Suppressor macrophage (primary cell): ENCODE measurements at places on chromosomes 1 and 21.
A peak's percentile ranks its signal among the peaks of the same experiment; 100 is the strongest.

DNA sequence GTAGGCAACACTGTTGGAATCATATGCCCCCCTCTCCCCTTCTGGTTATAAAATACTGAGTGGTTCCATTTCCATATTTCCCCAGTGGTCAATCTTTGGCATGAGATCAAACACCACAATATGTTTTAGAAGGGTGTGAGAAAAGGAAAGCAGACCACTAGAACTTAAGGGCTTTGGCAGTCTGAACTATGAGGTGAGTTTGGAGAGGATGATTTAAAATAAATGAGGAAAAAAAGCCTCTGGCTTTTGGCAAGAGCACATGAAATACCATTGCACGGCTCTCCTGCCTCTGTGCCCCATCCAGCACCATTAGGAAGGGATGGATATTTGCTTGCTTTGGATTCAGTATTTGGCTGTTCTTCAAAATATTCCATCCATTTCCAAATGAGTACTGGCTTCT lies 339.5 kb upstream of the C1orf87 start:
- DNase-seq: no peak

- DNase-seq: no peak
These were observed 14.8 kb upstream of the DIP2A start for GRCh38 chr21:46443910-46444309.

DNA sequence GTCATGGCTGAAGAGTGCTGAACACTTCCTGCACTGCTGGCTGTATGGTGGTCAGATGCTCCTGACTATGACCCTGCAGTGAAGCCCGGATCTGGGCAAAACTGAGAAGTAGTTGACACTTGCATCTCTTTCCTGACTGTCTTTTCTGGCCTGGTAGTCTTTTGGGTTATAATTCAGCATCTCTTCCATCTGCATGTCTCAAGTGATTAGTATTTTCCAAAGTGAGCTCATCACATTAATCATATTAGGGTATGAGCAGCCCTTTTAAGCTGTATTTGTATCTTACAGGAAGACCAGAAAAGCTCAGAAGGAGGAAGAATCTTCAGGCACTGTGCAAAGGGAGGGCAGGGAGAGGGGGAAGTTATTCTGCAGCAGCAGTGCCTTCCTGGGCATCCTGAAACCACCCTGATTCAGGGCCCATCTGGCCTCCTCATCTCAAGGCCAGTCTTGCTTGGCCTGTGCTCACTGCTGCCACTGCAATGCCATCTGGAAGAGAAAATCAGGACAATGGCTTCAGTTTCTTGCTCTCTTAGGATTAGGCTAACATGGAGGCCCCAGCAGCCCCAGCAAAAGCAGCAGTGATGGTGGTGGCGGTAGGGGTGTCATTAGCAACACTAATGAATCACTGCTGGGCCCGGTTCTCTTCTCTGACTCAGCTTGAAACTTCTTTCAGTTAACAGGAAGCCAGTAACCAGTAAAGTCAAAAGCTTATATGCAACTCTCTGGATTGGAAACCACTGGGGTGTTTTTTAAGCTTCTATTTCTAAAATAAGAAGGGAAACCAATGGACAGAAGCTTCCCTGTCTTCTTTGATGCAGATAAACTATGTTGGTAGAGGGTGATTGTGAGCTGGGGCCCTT lies 63.3 kb upstream of the WDR26 start:
- peak; percentile 81 for DNase-seq

DNA sequence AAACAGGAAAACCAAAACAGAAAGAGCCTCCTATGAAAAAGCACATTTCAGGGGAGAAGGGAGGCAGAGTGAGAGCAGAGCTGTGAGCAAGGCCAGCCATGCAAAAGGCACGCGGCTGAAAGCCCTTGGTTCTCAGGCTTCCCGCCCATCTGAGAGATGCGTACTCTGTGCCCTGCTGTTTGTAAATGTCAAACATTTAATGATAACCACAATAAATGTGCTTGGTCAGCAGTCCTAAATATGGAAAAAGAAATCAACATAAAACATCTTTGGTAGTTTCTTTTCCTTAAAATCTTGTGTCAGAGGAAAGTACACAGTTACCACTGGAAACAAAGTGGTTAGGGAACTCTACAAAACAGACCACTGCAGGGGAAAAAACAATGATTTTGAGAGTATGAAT lies 283.1 kb downstream of the DSCAM start:
- no peak for DNase-seq

DNA sequence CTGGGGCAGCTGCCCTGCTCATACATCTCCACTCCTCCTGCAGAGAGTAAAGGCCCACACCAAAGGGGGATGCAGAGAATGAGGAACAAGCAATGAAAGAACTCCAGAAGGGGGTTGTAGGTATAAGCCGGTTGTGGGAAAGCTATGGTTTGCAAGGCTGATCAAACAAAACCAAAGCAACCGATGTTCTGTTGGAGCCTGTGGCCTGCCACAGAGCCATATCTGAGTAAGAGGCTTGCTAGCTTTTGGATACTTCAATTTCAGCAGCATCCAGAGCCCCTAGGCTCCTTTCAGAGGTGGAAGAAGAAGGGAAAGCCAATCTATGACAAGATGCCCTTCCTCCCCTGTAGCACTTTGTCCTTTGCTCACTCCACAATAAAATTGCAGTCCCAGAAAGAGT lies 163.2 kb downstream of the RRAGC start:
- no peak for DNase-seq

- peak; percentile 2 for DNase-seq
These were observed 53.0 kb downstream of the HMCN1 start for GRCh38 chr1:185787238-185787637.

DNA sequence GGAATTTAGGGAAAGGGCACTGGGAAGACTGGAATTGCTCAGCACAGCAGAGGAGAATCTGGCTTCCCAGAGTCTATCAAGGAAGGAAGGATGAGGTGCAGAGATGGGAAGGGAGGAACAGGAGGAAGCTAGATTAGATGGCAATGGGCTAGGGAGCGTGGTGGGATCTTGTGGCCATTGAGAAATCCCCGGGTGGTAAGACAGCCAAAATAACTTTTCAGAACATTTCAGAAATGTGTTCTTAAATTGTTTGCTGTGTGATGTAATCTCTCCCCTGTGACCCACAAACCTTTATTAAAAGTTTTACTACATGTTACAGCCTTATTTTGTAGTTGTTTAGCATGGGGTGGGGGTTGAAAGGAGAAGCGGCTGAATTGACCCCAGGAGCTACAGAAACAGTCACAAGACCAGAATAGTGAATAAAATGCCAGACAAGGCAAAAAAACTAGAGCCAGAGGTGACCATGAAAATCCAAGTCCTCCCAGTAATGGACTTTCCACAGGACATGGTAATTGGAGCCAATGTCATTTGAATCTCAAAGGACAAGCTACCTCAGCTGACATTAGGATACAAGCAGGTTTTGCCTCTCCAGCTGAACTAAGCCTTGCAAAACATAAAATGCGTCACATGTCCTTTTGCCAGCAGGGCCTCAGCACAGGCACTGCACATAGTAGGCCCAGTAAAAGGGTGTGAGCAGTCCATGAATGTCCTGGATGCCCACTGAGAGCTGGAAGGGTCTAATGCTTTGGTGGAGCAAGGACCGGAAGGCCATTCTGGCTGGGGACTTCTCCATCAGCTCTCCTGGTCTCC lies 980 bp upstream of the AHCYL1 start:
- no peak for DNase-seq

- DNase-seq: no peak
These were observed 59.3 kb upstream of the LHX8 start for GRCh38 chr1:75074831-75075395.

- DNase-seq: no peak
These were observed 17.0 kb upstream of the ANGEL2 start for GRCh38 chr1:213032651-213033050.

DNA sequence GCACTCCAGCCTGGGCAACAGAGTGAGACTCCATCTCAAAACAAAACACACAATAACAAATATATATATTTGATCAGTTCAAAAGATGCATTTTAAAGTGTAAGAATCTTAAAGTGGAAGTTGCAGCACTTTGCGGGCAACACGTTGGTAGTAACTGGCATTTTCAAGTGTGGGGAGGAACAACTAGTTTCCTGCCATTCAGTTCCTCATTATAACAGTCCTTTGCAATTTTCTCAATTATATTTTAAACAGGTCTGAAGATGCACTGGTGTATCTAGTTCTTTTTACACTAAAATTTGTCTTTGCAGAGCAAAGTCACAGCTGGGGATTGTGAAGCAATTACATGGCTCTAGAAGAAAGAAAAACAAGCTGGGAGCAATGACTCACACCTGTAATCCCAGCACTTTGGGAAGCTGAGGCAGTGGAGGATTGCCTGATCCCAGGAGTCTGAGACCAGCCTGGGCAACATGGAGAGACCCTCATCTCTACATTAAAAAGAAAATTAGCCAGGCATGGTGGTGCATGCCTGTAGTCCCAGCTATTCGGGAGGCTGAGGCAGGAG lies 25.3 kb downstream of the RRAGC start:
- peak; percentile 62 for DNase-seq

DNA sequence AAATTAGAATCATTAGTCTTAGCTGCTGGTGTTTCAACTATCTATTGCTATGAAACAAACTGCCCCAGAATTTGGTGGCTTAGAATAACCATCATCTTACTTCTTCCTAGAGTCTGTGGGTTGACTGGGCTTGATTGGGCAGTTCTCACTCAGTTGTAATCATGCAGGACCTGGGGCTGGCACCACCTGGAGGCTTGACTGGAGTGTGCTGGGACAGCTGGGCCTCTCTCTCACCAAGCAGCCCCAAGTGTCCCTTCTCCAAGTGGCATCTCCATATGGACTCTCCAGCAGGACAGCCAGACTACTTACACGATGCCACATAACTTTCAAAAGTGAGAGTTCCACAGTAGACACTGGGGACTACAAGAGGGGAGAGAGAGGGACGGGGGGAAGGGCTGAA lies 140.3 kb upstream of the ATP1B1 start:
- DNase-seq: no peak

DNA sequence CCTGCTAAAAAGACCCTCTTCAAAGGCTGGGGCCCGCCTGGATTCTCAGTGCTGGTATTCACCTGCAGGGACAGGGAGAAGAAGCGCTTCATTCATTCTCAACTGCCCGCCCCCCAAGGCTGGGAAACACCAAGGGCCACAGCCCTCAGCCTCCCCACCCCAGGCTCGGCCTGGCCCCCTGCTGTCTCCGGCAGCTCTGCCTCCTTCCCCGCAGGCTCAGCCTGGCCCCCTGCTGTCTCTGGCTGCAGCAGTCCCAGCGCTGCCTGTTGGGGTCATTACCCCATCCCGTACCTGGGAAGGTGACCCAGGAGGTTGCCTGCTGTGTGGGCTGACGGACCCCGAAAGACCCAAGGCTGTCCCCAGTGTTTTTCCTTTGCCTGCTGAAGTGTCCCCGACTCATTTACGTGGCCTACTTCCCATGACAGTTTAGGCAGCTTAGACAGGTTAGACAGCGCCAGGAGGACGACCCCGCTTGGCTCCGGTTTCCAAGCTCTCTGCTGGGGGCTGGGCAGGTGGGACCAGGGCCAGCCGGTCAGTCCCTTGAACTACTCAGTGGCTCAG lies 22.9 kb upstream of the CLSTN1 start:
- no peak for DNase-seq

DNA sequence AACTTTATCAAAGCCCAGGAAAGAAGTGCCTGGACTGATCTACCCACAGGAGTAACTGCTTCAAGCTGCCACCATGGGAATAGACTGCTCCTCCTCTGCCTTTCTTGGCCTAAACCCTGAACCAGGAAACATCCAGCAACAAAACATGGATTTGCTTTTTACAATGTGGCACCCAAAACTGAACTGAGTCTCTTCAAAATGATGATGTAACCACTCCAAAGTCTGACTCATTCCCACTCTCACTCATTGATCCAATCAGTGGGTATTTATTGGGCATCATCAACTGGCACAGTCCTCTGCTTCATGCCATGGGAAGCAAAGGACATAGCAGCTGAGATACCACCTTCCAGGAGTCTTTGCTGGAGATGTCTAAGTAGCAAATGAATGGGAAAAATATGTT lies 23.5 kb downstream of the CYP4A22 start:
- DNase-seq: no peak

DNA sequence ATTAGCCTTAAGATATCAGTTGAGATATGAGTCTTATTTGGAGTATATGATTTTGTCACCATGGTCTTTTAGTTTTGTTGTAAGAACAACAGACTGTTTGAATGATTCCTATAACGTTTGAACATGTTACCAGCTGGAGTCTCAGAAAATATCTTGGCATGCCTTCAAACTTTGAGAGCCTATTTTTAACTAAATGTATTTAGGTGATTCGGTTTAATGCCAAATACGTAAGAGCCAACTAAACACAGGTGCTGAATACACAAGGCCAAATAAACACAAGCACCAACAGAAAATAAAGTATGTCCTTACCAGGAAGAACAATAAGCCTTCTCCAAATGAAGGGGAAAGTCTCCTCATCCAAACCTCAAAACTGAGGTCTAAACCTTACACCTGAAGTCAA lies 48.6 kb downstream of the PRKACB start:
- no peak for DNase-seq

GRCh38 chr1:62901650-62902049 lies 117.7 kb downstream of the ATG4C start:
- no peak for DNase-seq

DNA sequence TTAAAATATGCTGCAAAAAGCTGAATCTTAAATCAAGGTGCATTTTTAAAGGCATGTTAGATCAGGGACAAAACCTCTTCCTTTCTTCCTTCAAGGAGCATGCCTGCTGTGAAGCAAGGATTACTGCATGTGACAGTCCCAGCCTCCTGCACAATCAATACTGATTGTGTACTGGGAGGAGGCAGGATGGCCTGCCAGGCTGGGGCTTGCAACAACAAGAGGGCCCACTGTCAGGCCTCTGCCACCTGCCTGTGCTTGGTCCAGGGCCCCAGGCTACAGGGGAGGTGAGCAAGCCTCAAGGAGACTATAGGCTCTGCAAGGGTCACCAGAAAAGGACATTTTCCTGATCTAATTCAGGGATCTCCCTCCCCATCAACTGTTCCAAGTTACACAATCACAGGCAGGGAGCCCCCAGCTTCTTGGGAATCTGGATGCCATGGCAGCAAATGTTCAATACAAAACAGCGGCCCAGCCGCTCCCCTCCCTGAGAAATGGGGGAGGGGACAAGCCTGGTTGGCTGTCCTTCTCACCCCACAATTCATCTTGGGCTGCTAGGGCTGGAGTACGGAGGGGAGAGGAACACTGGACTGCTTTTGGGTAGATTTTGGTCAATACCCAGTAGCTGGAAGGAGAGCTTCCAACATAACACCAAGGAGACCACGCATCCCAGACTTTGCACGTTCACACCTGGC lies 76.7 kb downstream of the SSBP3 start:
- no peak for DNase-seq

- DNase-seq: peak; percentile 55
These were observed 55.3 kb downstream of the NDUFS5 start for GRCh38 chr1:39081271-39082009.

- DNase-seq: peak; percentile 75
These were observed 115.7 kb upstream of the HIVEP3 start for GRCh38 chr1:42034426-42034825.

DNA sequence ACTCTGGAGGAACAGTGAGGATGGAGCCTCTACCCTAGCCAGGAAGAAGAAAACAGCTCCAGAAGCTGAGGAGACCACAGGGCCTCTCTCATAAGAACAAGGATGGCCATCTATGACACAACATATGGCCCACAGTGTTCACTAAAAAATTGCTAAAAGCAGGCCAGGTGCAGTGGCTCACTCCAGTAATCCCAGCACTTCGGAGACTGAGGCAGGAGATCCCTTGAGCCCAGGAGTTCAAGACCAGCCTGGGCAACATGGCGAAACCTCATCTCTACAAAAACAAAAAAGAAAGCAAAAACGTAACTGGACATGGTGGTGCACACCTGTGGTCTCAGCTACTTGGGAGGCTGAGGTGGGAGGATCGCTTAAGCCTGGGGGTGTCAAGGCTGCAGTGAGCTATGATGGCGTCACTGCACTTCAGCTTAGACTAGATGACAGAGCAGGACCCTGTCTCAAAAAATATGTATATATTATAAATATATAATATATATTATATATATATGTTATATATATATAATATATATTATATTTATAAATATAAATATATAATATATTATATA lies 103.1 kb downstream of the TOMM20 start:
- no peak for DNase-seq
